ENCODE measurements at places on chromosomes 11 and 22.

DNA sequence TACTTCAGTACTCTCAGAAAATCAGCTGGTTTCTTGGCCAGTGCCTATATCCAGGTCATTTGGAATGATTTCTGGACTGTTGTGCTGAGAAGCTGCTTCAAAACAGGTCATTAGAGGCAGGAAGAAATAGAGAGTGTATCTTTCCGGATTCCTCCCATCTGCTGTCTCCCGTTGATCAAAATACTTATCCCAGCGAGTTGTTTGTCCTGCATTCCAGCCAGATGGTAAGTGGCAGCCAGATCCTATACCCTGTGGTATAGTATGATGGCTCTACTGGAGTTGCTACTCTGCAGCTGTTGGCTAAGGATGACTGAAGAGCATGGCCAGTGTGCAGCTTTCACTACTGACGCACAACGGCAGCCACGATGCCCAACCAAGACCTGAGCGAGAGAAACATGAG, 560.9 kb upstream of the ANO5 start:
- no peak for DNase-seq

- no peak for DNase-seq
Measured at GRCh38 chr11:75812542-75813040, 2.4 kb upstream of the UVRAG start.

DNA sequence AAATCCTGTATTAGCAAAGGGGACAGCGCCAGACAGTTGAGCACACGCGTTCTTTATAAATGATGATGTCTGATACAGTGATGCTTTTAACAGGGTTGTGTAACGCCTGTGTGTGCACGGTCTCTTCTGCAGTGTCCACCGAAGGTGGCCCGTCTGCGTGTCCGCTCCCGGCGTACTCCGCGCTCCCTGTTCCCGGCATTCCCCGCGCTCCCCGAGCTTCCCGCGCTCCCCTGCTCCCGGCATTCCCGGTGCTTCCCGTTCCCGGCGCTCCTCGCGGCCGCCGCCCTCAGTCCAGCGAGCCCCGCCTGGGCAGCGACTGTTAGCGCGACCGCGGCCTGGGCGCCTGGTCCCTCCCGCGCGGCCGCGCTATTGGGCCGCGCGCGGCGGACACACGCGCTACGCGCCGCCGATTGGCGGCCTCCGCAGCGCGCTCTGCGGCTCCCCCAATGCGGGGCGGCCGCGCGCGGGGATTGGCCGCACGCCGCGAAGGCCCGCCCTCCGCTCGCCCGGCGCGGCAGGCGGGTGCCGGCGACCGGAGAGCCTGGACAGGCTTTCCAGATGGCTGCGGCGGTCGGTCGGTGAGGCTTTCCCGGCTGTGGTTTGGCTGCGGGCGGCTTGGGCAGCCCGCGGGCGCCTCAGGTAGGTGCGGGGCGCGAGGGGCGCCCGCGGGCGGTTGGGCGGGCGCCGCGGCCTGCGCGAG, at the start of gene DGCR8:
TSS of gene DGCR8 (plus strand) at position 497 of the 700 bp plus-strand sequence. CDS start 5,723 bp downstream, outside the sequence.
- peak; percentile 91 for DNase-seq

DNA sequence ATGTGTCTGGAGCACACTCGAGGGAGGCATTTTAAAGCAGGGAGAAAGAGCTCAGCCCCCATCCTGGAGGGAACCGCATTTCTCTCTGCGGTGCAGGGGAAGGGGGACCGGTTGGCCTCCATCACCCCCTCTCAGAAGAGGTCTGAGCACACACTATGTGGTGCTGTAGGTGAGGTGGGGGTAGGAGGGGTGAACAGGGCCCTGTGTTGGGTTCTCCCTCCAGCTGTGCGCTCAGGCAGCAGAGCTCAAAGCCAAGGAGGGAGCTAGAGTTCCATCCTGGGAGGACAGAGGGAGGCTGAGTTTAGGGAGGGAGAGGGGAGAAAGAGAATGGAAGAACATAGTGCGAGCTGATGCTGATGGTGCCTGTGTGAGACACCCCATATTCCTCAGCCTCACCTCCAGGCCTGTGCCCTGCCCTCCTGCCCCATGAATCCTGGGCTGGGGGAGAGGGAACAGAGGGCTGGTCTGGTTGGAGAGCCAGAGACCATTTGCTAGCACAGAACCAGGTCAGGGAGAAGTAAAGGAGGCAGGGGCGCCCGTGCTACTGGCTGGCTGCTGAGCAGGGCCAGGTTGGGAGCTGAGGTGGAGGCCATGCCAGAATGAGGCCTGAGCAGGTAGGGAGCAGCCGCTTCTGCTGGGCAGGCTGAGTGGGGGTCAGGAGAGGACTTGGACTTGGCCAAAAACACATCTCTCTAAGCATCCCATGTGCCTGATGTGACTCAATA, 43.7 kb downstream of the ALX4 start:
- no peak for DNase-seq

- DNase-seq = no peak
Measured at GRCh38 chr11:126949066-126949891, 51.3 kb downstream of the KIRREL3 start.
